Smooth muscle cell of the pulmonary artery (primary cell): ENCODE measurements at places on chromosomes 11 and 22. TPM values are rescaled to one million over a fixed set of nuclear protein-coding genes. Genes with fewer than 3 reads are reported as not detected.

RGL4 gene
- total RNA-seq, result not detected in 2 replicates

NAALAD2 gene
- total RNA-seq, result 0.30 and 0.46 TPM in 2 replicates

RAPSN gene
- 0.07 and 0.40 TPM in 2 replicates for total RNA-seq

APOBEC3B gene
- total RNA-seq, result 0.30 and 2.0 TPM in 2 replicates

OR52N4 gene
- total RNA-seq, result not detected in 2 replicates

ADM2 gene
- total RNA-seq, result 3.5 and 7.9 TPM in 2 replicates

SPDYC gene
- not detected in 2 replicates for total RNA-seq

ROM1 gene
- total RNA-seq, result 3.1 and 5.8 TPM in 2 replicates

GLB1L3 gene
- total RNA-seq, result not detected in 2 replicates

YAP1 gene
- 203 and 218 TPM in 2 replicates for total RNA-seq

NAV2 gene
- 12.6 and 34.5 TPM in 2 replicates for total RNA-seq

PLEKHB1 gene
- total RNA-seq, result 2.1 and 2.5 TPM in 2 replicates

AMOTL1 gene
- 55.7 and 85.8 TPM in 2 replicates for total RNA-seq

RFPL3 gene
- not detected in 2 replicates for total RNA-seq

F2 gene
- not detected in 2 replicates for total RNA-seq

OR5AK2 gene
- not detected in 2 replicates for total RNA-seq

KCNK4 gene
- total RNA-seq, result 0.13 and 0.20 TPM in 2 replicates

CPSF7 gene
- 22.3 and 25.6 TPM in 2 replicates for total RNA-seq

MYOD1 gene
- not detected in 2 replicates for total RNA-seq

APLP2 gene
- total RNA-seq, result 709 and 888 TPM in 2 replicates

SEZ6L gene
- total RNA-seq, result 0.03 TPM in 1 of 2 replicates, not detected in the other
